Stimulated activated CD4-positive, alpha-beta T cell treated with anti-CD3 and anti-CD28 coated beads, Interleukin-15, amount 100 ng/mL, for 1 hour (primary cell): ENCODE measurements at places on chromosomes 1 and 21.

- no peak for DNase-seq
These were observed 1.9 kb upstream of the SAMSN1 start for GRCh38 chr21:14547834-14548513.

- DNase-seq: no peak
These were observed 49.6 kb upstream of the HOOK1 start for GRCh38 chr1:59765011-59765730.

GRCh38 chr1:70509996-70510876 lies 99.2 kb downstream of the CTH start:
- no peak for DNase-seq

DNA sequence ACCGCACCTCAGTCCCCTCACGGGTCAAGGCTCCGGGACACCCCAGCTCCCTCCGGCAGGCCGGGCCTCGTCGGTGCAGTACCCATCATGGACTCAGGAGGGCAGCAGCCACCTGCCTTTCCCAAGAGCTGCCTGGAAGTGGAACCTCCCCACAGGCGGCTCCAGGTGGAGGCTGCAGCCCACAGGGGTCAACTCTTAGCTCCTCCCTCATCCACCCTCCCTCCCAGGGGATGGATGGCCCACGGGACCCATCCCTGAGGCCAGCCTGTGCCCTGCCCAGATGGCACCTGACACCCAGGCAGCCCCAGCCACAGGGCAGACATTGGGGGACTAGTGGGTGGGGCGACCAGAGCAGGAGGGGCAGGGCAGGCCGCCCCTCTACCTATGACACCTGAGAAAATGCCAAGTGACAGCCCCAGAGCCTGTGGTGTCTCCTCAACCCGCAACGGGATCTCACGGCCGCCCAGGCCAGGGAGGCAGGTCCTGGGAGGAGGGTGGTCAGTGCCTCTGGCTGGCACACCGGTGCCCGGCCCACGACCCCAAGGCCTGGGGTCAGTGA lies 1.2 kb upstream of the ARHGEF16 start:
- DNase-seq: peak; percentile 60

GRCh38 chr1:6298940-6299465 lies 38.1 kb upstream of the GPR153 start:
- no peak for DNase-seq

- no peak for DNase-seq
These were observed 2.1 kb upstream of the RD3 start for GRCh38 chr1:211493876-211494653.

GRCh38 chr1:113552244-113552643 lies 161.9 kb downstream of the MAGI3 start:
- DNase-seq: no peak

DNA sequence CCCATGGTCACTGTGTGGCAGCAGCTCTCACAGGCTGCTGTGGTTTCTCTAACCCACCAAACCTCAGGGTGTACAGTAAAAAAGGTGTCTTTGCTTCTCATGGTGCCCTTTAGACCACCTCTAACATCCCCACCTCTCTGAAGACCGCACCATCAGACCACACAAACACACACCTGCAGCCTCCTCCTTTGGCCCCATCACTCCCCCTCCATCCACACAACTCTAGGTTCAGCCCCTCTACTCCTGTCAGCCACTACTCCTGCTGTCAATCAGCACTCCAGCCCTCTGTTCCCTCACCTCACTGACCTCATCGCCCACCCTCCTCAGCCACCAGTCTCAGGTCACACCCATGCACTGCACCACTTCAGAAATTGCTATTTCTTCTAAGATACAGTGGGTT lies 7.5 kb downstream of the ZNF692 start:
- no peak for DNase-seq

- DNase-seq: no peak
These were observed 40.6 kb downstream of the CAMTA1 start for GRCh38 chr1:6825828-6826227.

GRCh38 chr21:19833082-19833481 lies 1165.1 kb upstream of the NCAM2 start:
- no peak for DNase-seq

DNA sequence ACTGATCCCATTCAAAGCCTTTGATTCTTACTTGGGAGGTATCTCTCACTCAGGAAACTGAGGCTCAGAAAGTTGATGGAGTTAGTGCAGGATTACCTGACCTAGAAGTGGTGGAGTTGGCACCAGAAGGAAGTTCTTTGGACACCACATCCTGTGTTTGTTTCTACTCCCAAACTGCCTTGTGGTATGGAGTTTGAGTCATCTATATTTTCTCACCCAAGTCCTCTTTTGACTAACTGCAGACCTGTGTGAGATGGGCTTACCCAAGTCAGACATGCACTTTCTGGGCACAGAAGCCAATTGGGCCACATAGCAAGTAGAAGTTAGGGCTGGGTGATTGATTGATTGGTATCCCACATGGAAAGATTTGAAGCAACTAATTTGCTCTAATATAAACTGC lies 36.1 kb downstream of the FGGY start:
- no peak for DNase-seq

DNA sequence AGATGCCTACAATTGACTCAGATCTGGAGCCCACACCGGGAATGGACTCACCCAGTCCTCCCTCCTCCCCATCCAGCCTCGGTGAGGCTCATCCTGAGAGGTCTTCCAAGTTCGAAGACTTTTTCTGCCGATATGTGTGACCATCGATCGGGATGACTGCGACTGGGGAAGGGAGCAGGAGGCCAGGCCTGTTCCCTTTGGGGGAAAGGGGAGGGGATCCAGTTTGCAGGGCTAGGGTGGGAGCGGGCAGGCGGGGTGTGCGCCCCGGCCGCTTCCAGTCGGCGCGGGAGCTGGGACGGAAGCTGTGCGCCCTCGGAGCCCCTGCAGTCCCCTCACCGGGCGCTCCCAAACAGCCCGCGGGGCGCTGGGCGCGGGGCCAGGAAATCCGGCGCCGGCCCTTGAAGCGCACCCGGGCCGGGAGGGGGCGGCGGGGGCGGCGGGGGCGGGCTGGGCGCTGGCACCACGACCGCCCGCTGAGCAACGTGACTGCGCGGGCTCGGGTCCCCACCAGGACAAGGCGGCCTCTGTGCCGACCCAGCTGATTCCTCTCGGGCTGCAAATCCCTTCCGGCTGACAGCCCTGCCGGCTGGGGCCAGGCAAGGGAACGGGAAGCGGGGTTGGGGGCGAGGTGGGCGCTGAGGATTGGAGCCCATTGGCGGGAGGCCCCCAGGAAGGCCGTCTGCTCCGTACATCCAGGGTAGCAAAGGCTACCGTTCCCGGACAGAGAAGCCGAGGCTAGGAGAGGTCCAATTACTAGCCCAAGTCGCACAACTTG lies 103.9 kb downstream of the EBNA1BP2 start:
- no peak for DNase-seq

GRCh38 chr1:191668525-191668924 lies 489.7 kb upstream of the RGS18 start:
- no peak for DNase-seq

- DNase-seq: no peak
These were observed 28.4 kb downstream of the RNF11 start for GRCh38 chr1:51264451-51264850.

- no peak for DNase-seq
These were observed 45.9 kb downstream of the SYT6 start for GRCh38 chr1:114107474-114108435.
